ENCODE measurements at places on chromosomes 2 and 18.

- no peak for ATAC-seq
Measured at GRCh38 chr2:75088791-75089190, 110.5 kb downstream of the TACR1 start.

- ATAC-seq = no peak
Measured at GRCh38 chr2:187774551-187775071, 220.4 kb upstream of the TFPI start.

DNA sequence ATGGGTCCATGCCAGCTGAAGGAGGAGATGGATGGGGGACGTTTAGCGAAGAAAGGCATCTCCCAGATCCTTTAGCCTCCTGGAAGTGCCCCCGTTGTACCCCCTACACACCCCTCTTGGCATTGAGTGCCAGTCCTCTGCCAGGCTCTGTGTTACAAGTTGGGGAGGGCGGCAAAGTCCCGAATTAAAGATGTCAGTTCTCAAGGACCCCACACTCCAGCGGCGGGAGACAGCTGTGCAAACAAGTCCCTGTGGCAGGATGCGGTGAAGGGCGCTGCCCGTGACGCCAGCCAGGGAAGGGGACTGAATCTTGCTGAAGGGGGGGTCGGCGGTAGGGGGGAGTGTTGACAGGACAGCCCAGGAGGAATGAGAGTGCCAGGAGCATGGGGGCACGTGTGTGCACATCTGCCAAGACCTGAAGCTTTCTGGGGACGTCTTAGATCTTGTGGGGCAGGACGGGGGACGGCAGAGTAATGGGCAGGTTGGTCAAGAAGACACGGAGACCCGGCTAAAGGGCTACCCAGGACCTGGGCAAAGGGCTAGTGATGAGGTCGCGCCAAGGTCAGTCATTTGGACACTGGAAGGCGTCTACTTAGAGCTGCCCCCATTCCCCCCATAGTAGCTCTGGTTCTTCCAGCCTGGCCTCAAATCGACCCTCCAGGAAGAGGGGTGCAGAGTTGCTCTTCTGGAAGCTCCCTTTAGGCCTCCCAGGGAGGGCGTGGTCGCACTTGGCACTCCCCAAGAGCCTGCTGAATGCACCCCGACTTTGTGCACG is 2.8 kb upstream of the CTDSP1 start:
- ATAC-seq = no peak

DNA sequence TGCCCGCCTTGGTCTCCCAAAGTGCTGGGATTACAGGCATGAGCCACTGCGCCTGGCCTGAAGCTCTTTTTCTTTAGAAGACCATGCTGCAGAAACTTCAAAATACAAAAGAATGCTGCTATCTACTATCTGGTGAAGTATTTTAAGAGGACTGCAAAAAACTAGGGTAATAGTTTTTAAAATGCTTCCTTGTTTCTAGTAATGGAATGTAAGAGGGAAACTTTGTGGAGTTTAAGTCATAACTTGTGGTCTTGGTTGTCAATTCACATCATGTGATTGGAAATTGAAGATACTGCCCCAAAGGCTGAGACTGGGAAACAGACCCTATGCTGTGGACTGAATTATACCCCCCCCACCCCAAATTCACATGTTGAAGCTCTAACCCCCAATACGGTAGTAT is 68.3 kb downstream of the B3GNT2 start:
- no peak for ATAC-seq

DNA sequence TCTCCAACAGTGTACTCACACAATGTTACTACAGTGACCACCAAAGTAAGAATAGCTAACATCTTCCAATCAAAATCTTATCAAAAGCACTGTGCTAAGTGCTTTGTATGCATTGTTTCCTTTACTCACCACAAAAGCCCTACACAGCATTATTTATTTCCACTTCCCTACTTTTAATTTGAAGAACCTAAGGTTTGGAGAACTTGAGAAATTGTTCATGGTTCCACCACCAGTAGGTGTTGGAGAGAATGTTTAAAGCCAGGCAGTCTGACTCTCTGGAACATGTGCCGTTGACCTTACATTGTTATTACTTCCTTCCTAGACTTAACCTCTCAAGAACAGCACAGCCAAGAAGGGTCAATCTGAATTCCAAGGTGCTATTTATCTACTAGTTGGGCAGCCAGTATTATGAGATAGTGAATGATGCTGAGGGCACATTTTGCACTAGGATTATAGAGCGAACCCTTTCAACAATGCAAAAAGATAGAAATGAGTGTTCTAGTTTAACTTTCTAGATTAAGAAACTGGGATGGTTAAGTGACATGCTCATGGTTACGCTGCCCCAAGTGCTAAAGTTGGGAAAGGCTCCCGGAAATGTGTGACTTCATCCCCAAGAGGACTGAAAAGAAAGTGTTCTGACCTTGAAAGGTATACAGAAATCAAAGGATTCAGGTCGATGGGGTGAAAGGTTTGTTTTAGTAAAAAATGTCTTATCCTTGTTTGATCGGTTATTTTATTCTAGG is 55.2 kb upstream of the FAM136A start:
- ATAC-seq = no peak

DNA sequence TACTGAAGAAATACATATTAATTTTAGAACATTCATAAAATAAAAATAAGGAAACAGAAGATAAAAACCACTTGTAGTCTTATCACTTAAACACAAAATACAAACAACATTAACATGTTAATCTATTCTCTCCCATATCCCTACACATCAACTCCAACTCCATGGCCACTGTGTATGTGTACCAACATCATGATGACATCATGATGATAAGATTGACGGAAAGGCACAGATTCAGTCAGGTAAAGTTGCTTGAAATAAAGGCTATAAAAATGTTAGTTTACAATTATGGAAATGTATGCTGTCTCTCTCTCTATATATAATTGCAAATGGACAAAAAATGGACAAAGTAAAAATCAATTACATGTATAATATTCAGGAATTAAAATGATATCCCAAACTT is 388.5 kb upstream of the UBE2E3 start:
- ATAC-seq = no peak

DNA sequence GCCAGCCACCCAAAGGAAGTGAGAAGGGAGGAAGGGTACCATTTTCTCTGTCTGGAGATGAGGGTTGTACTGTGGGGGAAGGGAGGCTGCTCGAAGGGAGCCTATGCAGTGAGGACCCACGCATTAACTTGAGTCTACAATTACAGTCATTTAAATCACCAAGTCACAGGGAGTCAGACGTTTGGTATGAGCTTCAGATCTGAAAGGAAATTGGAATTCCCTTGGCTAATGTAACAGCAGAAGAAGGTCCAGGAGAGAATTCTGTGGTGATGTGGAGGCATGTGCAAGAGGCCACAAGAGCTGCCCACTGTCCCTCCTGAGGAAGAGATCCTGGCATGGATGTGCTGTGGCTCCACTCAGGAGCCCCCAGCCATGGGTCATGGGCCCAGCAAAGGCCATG is 22.5 kb downstream of the DAPL1 start:
- ATAC-seq = no peak

GRCh38 chr18:10015941-10016819 is 102.4 kb downstream of the VAPA start:
- peak; percentile 76 for ATAC-seq

DNA sequence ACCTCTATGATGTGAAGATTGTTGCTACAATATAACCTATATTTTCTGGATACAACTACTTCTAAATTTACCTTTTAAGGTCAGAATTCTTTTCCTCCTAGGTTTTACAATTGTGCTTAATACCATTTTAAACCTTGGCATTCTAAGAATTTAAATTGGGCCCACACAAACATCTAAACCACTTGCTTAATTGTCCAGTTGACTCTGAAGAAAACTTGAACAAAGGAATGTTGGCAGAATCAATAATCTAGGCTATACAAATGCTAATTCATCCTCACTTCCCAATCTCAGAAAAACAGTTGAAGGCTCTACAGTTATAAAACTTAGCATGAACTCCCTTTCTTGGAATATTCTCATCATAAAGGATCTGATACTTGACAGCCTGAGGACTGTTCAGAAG is 84.3 kb downstream of the RPRM start:
- ATAC-seq = no peak

DNA sequence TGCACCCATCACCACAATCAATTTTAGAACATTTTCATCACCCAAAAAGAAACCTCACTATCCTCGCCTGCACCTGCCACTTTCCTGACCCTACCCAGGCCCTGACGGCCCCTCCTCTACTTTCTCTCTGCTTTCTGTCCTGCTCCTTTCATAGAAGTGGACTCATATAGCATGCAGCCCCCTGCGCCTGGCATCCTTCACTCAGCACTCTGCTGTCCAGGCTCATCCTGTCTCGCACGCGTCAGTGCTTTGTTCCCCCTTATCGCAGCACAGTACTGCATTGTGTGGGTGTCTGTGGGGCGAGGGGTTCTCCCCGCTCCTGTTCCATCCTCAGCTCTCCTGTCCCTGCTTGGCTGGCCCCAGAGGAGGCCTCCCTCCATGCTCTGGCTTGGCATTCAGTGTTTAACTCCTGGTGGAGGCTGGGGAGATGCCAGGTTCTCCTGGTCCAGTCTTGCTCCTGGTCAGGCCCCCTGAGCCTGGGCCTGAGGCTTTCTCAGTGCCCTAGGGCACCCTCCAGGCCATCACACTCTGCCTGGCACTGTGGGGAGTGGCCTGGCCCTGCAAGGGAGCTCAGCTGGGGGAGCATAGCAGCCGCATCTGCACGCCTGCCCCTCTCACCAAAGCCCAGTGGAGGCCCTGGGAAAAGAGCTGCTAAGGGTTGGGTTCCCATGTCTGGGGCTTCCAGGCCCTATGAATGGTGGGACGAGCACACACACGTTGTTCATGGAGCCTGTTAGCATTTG is 6.6 kb upstream of the TUBB6 start:
- no peak for ATAC-seq

GRCh38 chr2:20618886-20619521 is 31.9 kb downstream of the HS1BP3 start:
- no peak for ATAC-seq

GRCh38 chr2:222722327-222722946 is 51.0 kb downstream of the MOGAT1 start:
- no peak for ATAC-seq

DNA sequence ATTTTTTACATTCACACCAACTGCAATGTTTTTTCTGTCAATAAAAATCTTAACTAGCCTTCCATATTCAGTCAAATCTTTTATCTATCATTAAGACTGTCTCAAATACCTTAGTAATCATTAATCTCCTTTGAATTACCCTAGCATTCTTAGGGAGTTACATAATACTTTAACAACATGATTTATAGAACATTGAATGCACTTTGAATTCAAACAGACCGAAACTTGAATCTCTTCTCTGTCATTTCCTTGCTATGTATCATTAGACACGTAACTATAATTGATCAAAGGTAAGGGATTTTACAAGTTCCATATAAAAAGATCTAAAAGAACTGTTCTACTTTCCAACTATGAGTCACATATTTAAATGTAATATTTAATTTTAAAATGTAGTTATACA is 330.9 kb downstream of the RIT2 start:
- no peak for ATAC-seq

GRCh38 chr18:78914249-78914935 is 65.2 kb upstream of the SALL3 start:
- ATAC-seq = no peak

DNA sequence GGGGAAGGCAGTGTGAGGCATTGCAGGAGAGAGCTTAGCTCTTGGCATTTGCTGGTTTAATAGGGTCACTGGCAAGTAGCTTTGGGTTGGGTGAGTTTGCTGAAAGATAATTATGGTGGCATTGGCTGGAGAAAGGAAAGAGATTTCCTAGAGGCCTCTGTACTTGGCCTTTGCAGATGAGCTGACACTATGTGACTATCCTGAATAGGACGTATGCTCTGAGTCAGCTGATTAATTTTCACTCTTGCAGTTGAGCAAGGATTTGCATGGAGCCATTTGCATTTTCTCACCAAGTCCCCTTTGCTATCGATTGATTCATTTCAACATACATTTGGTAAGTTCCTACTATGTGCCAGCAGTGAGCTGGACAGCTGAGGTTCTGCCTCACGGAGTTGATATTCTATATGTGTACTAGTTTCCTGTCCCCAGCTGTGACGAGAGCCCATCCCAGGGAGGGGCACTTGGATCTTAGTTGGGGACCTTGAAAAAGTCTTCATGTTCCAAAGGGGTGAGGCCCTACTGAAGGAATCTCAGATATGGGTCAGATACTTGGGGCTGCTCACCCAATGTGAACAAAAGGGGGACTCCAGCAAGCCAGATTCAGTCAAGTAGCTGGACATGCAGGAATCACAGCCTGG is 245.7 kb downstream of the LOXHD1 start:
- ATAC-seq = no peak

DNA sequence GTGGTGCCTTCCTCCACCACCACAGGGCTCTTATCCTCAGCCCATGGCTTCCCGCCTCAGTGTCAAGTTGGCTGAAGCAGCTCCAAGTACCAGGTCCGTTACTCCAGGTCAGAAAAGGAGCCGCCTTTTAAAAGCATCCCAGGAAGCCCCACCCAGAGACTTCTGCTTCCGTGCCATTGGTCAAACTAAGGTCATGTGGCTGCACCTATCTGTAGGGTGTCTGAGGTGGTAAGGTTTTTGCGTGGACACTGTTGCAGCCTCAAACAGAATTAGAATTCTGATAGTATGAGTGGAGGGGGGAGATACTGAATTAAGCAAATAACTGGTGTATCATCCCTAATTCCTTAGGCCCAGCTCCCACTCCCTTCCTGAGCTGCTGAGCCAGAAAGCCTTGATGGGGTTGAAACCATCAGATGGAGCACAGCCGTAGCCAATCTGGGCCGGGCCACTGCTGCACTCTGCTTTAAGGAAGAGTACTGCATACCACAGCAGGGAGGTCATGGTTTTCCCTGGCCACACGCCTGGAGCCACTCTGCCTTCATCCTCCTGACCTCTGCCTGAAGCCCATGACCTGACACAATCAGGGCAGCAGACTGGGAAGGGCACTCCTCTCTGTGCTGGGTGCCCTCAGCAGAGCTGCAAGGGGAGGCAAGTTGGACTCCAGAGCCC is 8.4 kb downstream of the TMEM247 start:
- ATAC-seq = peak; percentile 88

DNA sequence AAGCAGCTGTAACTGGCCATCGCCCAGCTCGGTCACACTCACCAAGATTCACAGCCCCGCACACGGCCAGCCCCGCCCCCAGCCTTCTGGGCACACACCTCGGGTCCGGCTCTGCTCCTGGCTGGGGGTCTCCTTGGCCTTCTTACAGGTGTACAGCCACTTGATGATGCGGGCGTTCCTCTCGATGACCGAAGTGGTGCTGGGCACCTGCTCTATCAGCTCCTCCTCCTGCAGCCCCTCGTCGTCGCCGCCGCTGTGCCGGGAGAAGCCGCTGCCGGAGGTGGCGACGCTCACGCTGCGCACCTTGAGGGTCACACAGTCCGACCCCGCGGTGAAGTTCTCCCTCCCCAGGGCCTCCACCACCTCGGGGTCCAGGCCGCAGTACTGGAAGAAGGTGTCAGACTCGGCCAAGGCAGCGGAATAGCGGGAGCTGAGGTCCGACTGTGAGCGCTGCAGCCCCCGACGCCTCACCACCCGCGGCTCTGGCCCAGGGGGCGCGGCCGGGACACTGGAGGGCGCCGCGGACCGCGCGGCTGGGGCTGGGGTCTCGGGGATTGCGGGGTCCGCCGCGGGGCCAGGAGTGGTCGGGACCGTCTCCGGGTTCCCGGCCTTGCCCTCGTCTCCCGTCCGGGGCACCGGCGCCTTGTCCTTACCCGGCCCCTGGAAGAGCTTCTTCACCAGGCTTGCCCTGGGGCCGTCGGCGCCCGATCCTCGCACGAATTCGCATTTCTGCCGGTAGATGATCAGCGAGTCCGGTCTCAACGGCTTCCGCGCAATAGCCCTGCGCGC is 769 bp downstream of the FAM110C start:
- no peak for ATAC-seq

- peak; percentile 51 for ATAC-seq
Measured at GRCh38 chr2:100427627-100428258, 10.3 kb upstream of the CHST10 start.

Measured in gastroesophageal sphincter (tissue), 4 donors.